ENCODE measurements at places on chromosomes 16 and 17.

GRCh38 chr16:66926171-66926947 is 1.0 kb upstream of the RRAD start:
- no peak for DNase-seq

DNA sequence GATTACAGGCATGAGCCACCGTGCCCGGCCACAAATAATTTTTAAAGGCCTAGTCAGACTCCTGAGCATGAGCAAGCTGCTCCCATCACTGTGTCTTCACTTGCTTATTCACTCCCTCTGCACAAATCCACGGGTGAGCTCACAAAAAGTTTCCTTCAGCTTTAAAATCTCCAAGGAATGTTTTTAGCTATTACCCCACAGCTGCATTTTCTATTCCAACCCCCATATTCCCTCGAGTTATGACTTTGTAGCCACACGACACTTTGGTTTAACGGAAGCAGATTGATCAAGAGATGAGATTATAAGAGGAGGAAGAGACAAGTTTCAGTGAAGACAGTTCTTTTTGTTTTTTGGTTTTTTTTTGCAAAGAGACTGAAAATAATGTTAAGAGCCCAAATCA is 49.1 kb upstream of the SLC25A19 start:
- no peak for DNase-seq

DNA sequence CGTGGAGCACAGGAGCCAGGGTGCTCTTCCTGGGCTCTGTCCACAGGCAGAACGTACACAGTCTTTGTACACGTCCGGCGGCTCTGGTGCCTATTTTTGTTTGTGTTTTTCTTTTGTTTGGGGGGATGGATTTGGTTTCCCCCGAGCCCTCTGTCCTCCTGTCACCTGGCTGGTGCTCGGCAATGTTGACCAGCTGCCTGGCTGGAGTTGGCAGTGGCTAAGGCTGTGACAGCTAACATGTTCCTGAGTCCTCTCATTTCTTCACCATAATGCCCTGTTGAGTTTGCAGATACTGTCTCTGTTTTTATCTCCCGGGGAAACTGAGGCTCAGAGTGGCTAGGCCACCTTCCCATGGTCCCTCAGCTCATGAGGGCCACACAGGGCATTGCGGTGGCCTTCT is 25.7 kb downstream of the MAPT start:
- no peak for DNase-seq

DNA sequence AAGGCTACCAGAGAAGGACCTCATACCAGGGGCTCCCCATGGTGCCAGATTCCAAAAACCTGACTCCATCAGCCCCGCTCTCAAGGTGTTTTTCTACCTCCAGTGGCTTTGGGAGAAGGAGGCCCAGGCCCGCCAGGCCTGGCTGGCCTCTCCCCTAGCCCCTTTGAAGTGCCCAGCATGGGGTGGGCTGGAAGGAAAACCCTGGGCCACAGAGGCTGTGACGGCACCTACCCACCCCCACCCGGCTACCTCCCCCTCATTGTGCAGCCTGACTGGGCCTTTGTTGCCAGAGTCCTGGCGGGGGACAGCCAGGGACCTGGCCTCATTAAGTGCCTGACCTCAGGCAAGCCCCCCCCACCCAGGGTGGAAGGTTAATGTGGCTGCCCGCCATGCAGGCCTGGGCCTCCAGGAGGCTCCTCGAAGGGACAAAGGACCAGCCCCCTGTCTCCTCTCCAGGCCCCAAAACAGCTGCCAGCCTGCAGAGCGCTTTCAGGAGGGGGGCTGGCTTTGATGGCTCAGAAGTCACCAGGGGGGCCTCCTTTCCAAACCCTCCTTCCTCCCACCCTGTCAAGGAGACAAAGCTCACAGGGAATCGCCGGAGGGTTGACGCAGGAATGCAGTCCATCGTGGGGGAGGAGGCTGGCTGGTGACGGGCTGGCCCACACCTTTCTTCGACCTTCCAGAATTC is 159.4 kb downstream of the ZNF423 start:
- DNase-seq: no peak

- DNase-seq: no peak
Measured at GRCh38 chr16:84220851-84221250, 19.0 kb downstream of the KCNG4 start.

GRCh38 chr17:30346221-30346795 is 12.5 kb upstream of the TMIGD1 start:
- no peak for DNase-seq

DNA sequence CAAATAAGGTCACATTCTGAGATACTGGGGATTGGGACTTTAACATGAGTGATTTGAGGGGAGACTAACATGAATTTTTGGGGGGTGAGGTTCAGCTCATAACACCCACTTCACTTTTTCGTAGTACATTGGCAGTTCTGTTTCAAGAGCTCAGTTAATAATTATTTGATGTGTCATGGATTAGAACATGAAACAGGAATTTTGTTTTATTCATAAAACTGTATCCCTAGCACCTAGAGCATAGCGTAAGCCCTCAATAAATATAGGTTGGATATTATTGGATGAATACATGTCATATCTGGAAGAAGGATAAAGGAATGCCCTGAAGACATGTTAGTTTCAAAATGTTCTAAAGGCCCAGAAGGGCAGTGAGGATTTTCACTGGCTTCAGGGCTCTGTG is 119.8 kb downstream of the PRKCA start:
- DNase-seq: no peak

GRCh38 chr17:78958641-78959127 is 21.0 kb downstream of the LGALS3BP start:
- no peak for DNase-seq

- no peak for DNase-seq
Measured at GRCh38 chr16:89312194-89312593, 94.7 kb downstream of the ZNF778 start.

DNA sequence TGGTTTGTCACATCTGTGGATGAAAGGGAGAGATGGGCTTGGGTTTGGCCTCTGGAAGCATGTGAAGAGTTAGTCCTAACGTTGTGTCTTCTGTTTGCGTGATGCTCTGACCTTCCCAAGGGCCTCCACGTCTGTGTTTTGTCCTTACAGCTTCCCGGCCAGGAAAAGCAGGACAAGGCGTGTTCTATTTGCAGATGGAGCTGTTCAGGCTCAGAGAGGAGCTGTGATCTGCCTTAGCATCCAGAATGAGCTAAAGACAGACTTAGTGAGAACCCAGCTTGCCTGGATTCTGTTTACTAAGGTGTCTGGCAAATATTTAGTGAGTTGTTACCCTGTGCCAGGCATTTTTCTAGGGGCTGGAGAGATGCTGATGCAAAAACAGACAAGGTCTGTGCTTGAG is 282.1 kb downstream of the CBLN1 start:
- no peak for DNase-seq

GRCh38 chr16:456891-457483 is 31.5 kb downstream of the RAB11FIP3 start:
- DNase-seq: peak; percentile 12

DNA sequence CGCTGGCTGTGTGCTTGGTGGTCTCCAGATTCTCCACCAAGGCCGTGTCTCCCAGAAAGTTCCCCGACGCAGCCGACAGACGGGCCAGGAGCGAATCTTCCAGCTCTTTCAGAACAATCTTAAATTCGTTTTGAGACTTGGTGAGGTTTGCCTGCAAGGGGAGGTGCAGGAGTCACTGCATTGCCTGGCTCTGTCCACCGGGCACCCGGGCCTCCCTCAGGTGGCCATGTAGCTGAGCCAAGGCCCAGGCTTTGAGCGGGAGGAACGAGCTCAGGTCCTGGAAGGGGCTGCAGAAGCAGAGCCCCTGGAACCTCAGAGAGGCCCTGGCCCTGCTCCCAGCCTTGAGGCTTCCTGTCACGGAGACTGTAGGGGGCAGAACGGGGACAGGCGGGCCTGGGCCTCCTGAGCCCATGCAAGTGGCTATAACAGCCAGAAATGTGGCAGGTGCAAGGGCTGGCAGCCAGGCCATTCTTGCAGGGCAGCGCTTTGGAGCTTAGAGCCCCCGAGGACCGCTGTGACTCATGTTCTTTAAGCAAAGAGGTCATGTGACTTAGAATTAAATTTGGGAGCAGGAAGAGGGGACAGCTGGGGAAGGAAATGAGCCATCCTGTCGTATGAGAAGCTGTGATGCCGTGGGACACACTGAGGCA is 72.4 kb downstream of the PGS1 start:
- no peak for DNase-seq

DNA sequence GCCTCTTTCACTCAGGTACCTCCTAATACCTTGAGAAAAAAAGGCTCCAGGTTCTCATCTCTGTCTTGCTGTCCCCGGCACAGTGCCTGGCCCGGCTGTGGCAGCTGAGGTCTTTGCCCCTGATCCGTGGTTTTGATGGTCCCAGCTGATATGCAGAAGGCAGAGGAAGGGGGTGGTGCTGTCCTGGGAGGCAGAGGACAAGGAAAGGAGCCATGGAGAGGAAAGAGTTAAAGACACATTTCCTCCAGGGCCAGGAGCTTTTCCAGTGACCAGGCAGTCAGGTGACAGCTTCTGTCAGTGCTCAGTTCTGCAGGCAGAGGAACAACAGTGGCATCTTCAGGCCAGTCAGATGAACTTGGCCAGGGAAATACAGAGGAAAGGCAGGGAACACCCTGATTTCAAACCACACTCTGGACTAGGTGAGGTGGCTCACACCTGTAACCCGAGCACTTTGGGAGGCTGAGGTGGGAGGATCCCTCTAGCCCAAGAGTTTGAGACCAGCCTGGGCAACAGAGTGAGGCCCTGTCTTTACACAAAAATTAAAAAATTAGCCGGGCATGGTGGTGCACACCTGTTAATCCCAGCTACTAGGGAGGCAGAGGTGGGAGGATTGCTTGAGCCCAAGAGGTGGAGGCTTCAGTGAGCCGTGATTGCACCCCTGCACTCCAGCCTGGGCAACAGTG is 3.3 kb upstream of the COG1 start:
- DNase-seq: no peak

DNA sequence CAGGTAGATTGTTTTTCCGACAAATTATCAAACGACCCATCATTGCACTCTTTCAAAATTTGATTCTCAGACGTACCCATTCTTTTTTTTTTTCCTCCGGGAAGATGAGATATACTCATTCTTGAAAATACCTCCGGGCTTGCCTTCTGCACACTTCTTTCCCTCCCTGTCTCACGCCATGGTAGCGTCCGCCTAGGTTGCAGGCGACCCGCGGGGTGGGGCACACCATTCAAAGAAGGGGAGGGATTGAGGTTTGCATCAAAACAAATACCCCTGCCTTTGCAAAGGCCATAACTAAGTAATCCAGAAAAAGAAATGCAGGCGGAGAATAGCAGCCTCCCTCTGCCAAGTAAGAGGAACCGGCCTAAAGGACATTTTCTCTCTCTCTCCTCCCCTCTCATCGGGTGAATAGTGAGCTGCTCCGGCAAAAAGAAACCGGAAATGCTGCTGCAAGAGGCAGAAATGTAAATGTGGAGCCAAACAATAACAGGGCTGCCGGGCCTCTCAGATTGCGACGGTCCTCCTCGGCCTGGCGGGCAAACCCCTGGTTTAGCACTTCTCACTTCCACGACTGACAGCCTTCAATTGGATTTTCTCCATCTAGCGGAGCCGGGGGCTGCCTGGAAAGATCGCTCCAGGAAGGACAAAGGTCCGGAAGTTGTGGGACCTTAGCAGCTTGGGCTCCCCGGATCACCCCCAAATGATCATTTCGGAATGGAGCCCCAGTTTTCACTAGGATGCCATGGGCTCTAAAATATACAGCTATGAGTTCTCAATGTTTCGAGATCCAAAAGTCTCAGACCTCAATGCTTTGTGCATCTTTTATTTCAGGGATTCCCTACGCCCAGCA is 843 bp downstream of the TP53 start:
- DNase-seq: peak; percentile 91

DNA sequence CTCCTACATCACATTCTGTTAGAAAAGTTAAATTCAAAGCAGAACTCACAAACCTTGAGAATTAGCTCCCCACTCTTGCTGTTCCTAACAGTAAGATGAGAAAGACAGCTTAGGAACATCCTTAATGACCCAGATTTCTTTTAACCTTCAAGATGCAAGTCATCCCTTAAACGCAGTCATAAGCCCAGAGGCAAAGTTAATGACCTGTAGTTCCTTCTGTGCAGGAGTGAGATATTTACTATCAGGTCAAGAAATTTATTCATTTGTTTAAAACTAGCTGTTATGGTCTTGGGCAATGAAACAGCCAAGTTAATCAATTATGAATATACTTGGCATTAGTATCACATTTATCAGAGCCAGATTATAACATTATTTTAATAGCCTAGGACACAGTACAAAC is 37.1 kb downstream of the NXPH3 start:
- DNase-seq: no peak

DNA sequence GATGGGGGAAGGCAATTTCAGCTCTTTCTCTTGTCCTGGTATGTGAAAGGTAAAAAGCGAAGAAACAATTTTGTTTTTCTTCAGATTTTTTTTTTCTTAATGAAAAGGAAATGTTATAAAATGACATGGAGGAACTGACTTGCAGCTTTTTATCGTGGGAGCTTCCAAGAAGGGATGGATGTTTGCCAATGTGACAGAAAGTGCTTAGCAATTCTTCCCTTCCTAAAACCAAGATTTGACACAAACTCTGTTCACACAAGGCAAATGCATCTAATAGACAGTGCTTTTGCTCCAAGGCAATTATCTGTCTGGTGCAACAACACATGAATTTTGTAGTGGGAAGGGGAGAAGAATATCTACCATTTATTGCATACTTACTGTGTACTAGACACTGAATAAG is 988.5 kb downstream of the CDH11 start:
- DNase-seq: no peak

DNA sequence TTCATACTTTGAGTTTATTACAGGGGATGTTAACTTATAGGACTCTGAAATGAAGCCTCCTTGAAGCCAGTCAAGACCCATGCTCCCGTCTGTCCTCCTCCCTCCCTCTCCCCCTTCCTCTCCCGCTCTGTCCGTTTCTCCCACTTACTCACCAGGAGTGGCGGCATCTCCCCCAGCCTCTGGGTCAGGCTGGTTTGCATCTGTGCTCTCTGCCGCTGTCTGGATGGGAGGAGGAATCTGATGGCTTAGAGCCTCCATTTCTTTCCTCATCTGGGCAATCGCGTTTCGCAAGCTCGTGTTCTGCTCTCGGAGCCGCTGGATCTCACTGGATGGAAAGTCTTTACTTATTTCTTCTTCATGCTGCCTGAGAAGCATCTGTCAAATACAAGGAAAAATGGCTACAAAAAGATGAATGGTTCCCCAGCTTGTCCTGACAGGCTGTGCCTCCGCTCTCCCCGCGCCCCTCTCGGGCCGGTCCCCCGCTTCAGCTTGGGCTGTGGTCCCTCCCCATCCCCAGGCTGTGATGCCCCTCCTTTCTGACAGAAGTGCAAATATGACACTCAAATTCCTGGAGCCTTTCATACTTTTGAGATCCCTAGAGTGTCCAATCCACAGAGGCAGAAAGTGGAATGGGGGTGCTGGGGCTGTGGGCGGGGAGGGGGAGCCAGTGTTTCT is 40.0 kb downstream of the CCDC57 start:
- DNase-seq: no peak

DNA sequence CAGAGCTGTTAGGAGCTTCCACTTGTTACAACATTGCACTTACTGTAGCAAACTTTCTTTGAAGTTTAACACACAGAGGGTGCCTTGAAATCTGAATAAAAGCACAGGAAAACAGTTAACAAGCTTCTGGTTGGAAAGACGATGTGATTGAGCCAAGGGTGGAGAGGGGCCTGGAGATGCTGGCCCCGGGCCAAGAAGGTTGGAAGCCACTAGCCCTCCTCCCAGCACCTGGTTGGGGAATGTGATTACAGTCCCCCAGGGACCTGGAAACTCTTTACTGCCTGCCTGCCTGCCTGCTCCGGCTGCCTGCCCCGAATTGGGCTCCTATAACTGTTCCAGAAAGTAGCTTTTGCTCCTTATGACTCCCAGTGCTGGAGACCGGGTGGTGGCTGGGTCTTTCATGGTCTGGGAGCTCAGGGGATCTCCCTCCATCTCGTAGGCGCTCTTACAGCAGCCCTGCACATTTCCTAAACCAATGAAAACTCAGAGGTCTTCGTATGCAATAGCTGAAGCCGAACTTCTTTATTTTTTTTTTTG is 48.0 kb upstream of the ZFHX3 start:
- no peak for DNase-seq

Data from hematopoietic multipotent progenitor cell treated with erythropoietin and hydrocortisone succinate and interleukin-3 and kit ligand, for 15 days (in vitro differentiated cells).